ENCODE measurements at places on chromosomes 7 and 10.

GRCh38 chr10:112262546-112262945 is 20.7 kb upstream of the TECTB start:
- DNase-seq = no peak

DNA sequence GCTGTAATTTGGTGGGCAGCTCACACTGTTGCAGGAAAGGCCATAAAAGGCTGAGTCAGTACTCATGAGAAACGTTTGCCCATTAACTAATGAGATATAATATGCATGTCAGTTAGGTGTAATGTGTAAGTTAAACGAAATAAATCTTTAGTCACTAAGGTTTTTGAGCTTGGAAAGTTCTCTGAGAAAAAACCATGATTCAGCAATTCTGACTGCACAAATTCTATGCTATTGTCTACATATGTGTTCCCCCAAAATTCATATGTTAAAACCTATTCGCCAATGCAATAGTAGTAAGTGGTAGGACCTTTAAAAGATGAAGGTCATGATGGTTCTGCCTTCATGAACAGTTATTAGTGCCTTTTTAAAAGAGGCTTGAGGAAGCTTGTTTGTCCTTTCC is 559.7 kb upstream of the LRRTM3 start:
- no peak for DNase-seq

- no peak for DNase-seq
Measured at GRCh38 chr10:3969876-3970666, 185.1 kb upstream of the KLF6 start.

DNA sequence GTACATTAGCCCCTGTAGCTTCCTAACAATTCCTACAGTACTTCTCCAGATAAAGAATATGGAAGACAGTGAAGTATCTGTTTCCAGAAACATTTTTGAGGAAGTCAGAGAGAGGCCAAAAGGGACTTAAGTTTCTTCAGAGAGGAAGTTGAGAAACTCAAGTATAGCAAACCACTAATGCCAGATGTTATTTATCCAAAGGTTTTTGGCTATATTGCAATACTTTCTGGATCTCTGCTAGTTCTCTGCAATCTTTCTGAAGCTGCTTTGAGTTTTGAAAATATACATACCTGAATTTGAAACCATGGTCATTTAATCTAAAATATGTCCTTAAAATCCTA is 64.7 kb downstream of the BICC1 start:
- DNase-seq = no peak

DNA sequence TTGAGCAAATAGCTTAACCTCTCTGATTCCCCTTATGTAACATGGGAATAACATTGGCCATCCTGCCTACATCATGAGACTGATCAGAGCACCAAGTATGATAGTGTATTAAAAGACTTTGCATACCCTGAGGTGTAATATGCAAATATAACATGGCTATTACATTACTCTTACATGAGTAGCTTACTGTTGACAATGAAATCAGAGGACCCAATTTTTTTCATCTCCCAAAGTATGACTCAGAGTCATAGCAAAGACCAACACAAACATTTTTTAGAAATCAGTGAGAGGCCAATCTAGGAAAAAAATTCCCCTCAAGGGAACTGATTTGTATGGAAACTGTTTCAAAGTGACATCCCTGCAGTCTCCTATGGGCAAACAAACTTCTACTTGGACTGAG is 47.0 kb upstream of the TMEM140 start:
- no peak for DNase-seq

All from activated CD4-positive, alpha-beta T cell treated with anti-CD3 and anti-CD28 coated beads, Interleukin-2, amount 50 U/mL, for 1 hour (primary cell).